ENCODE measurements at places on chromosomes 2 and 18. TPM values are rescaled to one million over a fixed set of nuclear protein-coding genes. Genes with fewer than 3 reads are reported as not detected.

- DNase-seq = no peak
These were observed 79.9 kb downstream of the SH3RF3 start for GRCh38 chr2:109208951-109209335.

Gene ELOA2
- total RNA-seq = not detected

DNA sequence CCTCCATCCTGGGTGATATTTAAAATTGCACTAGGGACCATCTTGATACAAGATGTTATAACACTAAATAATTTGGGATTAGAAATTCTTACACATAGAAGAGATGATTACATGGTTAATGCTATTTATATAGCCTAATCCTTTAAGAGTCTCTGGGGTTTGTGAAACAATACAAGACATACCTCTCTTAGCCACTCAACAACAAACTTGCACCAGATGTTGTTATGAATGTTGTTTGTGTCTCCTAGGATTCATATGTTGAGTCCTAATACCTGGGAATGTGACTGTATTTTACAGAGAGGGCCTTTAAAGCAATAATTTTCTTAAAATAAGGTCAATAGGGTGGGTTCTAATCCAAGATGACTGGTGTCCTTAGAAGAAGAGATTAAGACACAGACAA is 678.3 kb downstream of the NYAP2 start:
- DNase-seq = no peak

Gene ALKAL2
- 0.80 TPM for total RNA-seq

GRCh38 chr2:168686452-168687191 is 115.8 kb upstream of the NOSTRIN start:
- no peak for DNase-seq

- DNase-seq = no peak
These were observed 102.7 kb downstream of the CSRNP3 start for GRCh38 chr2:165572151-165572550.

Gene MAP3K19
- not detected for total RNA-seq

GRCh38 chr18:74506448-74507084 is 10.4 kb downstream of the CNDP2 start:
- no peak for DNase-seq

Gene INSIG2
- total RNA-seq = 15.9 TPM

Gene TUBA3D
- 11.0 TPM for total RNA-seq

- DNase-seq = no peak
These were observed 85.8 kb upstream of the HPCAL1 start for GRCh38 chr2:10216677-10217488.

Gene FBXO36
- total RNA-seq = 1.6 TPM

DNA sequence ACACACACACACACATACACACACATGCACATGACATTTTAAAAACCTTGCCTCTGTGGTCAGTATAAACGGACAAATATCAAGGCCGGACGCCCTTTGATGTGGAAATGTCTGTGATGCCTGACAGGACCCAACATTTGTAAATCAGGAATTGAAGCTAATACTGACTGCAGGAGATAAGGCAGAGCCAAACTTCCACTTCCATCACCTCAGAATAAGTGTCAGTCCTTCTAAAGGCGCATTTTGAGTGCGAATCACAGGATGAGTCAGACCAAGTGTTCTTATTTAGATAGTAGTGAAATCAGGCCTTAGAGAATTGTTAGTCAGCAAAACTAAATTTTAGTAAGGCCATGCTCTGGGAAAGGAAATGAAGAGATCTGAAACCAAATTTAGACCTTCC is 211.7 kb upstream of the LRATD1 start:
- no peak for DNase-seq

DNA sequence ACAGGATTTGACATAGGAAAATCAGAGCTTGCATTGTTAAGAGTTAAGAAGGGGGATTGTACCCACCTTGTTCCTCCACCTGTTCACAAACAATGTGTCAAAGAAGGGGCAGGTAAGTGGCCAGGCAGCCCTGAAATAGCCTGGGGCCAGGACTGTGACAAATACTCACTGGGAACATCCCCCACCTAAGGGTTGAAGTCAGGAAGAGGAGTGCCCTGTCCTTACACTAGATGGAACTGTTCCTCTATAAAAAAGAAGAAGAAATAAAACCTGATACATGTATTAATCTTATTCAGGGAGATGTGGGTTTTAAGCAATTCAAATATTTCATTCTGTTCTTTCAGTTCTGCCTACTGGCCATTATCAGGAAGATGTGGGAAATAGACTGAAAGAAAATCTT is 41.9 kb downstream of the TACR1 start:
- no peak for DNase-seq

Gene ZSWIM2
- total RNA-seq = not detected

Gene DSC3
- 0.86 TPM for total RNA-seq

Gene SEC11C
- 43.9 TPM for total RNA-seq

Gene VWA3B
- not detected for total RNA-seq

DNA sequence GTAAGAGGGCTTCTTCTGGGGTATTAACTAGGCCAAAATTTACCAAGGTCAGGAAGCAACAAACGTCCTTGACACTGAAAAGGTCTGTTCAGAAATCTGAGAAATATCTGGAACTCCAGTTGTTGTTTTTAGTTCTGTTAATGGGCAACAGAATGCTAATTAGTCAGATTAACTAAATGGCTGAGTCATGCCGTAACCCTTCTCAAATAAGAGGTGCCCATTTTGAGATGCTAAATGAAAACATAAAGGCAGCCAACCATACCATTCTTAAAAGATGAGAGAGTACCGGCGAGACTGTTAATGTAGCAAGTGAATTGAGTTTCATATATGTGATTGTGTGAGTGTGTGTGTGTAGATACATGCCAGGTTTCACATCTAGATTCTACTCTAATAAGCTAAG is 147.9 kb upstream of the GAREM1 start:
- no peak for DNase-seq

DNA sequence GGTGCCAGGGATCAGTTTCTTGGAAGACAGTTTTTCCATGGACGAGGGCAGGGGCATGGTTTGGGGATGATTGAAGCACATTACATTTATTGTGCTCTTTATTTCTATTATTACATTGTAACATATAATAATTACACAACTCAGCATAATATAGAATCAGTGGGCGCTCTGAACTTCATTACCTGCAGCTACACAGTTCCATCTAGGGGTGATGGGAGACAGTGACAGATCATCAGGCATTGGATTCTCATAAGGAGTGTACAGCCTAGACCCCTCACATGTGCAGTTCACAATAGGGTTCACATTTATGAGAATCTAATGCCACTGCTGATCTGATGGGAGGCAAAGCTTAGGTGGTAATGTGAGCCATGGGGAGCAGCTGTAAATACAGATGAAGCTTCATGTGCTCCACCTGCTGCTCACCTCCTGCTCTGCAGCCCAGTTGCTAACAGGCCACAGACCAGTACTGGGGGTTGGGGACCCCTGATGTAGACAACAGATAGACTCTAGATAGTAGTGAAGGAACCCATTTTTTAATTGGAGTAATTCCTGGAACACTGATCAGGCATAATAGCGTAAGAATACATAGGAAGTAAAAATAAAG is 41.5 kb upstream of the MC4R start:
- DNase-seq = no peak

GRCh38 chr2:25259737-25260124 is 82.0 kb downstream of the DNMT3A start:
- DNase-seq = no peak

- peak; percentile 60 for DNase-seq
These were observed 5.2 kb downstream of the TMEM127 start for GRCh38 chr2:96260387-96261260.
